Astrocyte of the spinal cord (primary cell): ENCODE measurements at places on chromosomes 3 and 15.
A peak's percentile ranks its signal among the peaks of the same experiment; 100 is the strongest.

- DNase-seq, result no peak
These were observed 10.4 kb downstream of the TMEM44 start for GRCh38 chr3:194622621-194623340.

DNA sequence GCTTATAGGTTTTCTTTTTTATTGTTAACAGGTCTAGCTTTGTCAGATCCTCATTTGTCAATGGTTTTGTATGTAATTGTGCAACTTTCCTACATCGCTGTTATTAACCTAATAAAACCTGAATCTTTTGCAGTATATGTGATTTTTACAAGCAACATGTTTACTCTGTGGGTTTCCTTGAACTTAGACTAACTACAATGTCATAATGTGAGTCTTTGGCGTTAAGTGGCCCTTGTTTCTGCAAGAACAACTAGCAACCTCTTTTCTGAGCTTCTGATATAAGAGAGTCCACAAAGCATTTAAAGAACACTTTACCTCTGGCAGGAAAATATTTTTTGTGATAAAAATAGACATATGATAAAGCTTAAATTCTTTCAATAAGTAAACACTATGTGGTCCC, 230.3 kb upstream of the CFAP20DC start:
- no peak for DNase-seq

DNA sequence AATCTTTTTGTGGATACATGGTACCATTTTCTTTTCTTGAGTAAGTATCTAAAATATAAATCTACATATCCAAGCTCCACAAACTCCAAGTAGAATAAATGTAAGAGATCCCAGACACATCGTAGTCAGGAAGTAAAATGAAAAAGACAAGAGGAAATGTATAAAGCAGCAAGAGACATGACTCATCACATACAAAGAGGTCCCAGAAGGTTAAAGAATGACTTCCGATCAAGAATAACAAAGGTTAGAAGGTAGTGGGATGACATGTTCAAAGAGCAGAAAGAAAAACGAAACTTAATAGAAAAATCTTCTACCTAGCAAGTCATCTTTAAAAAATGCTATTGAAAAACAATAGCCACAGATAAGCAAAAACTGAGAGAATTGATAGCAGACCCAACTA, 705.8 kb downstream of the NR2F2 start:
- peak; percentile 9 for DNase-seq

DNA sequence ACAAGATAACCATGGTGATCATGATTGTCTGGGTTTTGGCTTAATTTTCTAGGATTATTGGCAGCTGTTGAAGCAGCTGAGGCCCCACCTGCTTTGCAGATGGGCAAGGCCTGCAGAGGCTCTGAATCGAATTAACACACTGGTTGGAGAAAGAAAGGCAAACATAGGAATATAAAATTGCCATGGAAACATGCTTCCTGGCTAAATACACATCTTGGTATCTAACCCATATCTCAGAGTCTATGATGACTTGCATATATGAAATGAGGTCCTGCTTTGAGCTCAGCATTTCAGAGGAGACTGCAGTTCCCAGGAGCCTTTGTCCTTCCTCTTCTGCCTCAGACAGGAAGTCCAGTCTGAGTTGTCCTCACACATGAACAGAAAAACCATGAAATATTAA, 24.3 kb upstream of the SV2B start:
- no peak for DNase-seq

GRCh38 chr3:9617056-9617455, 32.2 kb upstream of the MTMR14 start:
- no peak for DNase-seq

GRCh38 chr3:9101286-9101685, 138.0 kb upstream of the RAD18 start:
- DNase-seq, result no peak

GRCh38 chr3:182384221-182384620, 409.1 kb upstream of the ATP11B start:
- peak; percentile 63 for DNase-seq

DNA sequence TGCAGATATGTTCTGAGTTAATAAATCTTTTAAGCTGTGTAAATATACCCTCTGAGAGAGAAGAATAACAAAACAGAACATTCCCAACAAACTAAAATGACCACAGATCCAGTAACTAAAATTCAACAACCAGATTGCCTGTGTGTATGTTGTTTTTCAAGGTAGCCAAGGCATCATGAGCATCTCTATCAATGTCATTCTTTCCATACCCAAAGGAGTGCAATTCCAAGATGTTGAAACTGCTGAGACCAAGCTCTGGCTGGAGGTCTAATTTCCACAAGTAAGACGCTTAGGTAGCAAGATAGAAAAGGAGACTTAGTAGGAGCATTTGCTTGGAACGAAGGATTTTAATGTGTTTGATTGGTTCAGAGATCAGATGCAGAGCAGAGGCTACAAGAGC, 276.3 kb downstream of the RBMS3 start:
- peak; percentile 22 for DNase-seq
